ENCODE measurements at places on chromosomes 1 and 21.

- no peak for DNase-seq
These were observed 113.9 kb downstream of the MATN1 start for GRCh38 chr1:30609336-30609998.

DNA sequence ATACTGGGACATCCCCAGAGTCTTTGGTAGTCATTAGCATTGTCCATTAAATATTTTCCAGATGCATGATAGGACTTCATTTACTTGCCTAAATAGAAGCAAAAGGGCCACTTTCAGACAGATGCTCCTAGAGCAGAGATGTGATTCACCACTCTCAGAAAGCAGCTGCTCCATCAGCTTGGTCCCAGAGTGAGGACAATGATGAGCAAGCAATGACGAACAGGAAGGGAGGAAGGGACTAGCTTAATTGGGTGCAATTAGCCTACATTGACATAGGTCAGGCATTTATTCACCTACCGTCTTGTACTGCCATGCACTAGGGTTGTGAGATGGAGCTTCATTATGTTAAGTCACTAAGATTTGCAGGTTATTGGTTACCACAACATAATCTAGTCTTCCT is 85.1 kb upstream of the PLXNA2 start:
- DNase-seq: no peak

GRCh38 chr1:207863893-207864535 is 46.9 kb downstream of the CD34 start:
- DNase-seq: no peak

- no peak for DNase-seq
These were observed 10.5 kb downstream of the NCMAP start for GRCh38 chr1:24566236-24566867.

DNA sequence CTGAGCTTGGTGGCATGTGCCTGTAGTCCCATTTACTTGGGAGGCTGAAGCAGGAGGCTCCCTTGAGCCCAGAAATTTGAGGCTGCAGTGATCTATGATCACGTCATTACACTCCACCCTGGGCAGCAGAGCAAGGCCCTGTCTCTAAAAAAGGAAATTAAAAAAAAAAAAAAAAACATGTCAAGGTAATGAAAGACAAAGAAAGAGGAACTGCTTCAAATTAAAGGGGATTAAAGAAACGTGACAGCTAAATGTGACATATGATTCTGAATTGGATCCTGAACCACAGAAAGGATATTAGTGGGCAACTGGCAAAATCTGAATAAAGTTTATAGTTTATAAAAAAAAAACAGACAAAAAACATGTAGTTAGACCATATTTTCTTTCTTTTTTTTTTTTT is 3.8 kb upstream of the C2CD4D start:
- DNase-seq: no peak

GRCh38 chr21:42460391-42461184 is 35.4 kb downstream of the RSPH1 start:
- DNase-seq: no peak

DNA sequence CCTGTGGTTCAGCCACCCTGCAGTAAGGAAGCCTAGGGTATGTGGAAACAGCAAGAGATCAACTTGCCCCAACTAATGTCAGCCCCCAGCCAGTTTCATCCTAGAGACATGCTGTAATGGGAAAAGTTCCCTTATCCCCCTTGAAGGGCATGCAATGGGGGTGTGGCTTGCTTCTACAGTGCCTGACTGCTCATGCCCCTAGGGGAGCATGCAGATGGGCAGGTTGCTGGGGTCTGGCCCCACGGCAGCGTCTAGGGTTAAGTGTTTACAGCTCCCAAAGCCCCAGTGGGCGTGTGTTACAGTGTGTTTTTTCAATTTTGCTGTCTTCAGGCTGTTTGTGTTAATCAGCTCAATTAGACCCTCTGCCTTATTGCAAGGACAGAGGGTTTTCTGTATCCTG is 1105.9 kb downstream of the AMY1C start:
- no peak for DNase-seq

- no peak for DNase-seq
These were observed 13.4 kb downstream of the FCRL4 start for GRCh38 chr1:157584503-157584902.

GRCh38 chr1:58620259-58620658 is 43.2 kb upstream of the TACSTD2 start:
- DNase-seq: no peak

GRCh38 chr1:5351366-5351765 is 640.9 kb downstream of the NPHP4 start:
- DNase-seq: no peak

- DNase-seq: no peak
These were observed 75.6 kb upstream of the KAZN start for GRCh38 chr1:14522926-14523241.

- DNase-seq: no peak
These were observed 13.9 kb upstream of the OLIG1 start for GRCh38 chr21:33055991-33056390.

DNA sequence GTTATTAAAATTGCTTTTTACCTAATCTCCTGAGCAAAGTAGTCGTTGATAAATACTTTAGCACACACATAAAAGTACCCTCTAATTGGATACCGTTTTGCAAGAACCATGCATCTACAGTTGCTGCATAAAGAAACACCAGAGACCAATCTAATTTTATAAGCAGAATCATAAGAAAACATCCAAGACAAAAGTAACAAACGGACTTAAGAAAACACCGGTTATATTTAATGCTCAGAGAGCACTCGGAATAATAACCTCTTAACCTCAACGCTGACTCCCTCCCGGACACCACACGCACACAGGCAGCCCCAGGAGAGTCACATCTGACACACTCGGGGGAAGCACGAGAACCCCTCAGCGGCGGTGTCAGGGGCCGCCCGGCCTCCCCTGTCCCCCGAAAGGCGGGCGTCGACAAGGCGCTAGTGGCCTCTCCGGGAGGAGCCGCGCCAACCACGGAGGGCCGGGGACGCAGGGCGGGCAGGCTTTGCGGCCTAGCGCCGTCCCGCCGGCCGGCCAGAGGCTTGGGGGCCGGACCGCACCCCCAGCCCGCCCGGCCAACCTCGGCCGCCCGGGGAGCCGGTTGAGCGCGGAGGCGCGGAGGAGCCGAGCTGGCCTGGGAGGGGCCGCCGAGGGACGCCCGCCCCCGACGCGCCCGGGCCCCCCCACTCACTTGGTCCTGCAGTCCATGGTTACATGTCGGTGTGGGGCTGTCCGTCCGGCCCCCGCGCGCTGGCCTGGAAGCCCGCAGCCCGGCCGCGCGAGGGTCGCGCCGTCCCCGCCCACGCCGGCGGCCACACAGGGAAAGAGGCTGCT is 606 bp downstream of the DENND1B start:
- DNase-seq: peak; percentile 30

- DNase-seq: no peak
These were observed 48.4 kb downstream of the B3GALNT2 start for GRCh38 chr1:235455823-235456222.

GRCh38 chr1:160827418-160827817 is 31.4 kb downstream of the LY9 start:
- DNase-seq: no peak

- DNase-seq: no peak
These were observed 320.7 kb downstream of the AJAP1 start for GRCh38 chr1:4974981-4975685.

DNA sequence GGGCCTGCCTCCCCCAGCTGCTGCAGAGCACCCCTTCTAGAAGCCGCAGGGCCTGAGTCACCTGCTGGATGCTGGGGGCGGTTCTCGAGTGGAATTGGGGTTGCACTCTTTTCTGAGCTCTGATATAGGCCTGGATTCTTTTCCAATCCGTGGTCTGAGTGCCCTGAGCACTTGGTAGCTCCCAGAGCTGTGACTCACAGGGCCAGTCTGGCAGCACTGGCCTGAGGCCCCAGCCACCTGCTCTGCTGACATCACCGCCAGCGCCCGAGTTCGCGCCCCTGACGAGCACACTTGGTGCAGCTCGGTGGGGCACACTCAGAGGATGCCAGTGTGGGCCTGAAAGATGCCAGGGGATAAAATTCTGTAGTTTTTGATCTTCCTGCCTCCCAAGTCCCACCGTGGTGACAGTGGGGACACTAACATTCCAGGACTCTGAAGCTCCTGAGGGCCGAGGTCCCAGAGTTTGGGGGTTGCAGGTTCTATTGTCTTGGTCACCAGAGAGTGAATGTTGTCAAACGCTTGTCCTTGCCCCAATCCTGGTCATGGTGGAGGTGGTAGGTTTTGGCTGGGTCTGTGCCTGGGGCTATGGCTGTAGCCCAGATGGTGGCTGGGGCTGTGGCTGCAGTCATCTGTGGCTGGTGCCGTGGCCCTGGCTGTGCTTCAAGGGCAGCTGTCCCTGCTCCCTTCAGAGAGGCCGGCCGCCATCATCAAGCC is 74.6 kb downstream of the OBSCN start:
- no peak for DNase-seq

- no peak for DNase-seq
These were observed 67.0 kb upstream of the LRRC53 start for GRCh38 chr1:74579425-74579824.

DNA sequence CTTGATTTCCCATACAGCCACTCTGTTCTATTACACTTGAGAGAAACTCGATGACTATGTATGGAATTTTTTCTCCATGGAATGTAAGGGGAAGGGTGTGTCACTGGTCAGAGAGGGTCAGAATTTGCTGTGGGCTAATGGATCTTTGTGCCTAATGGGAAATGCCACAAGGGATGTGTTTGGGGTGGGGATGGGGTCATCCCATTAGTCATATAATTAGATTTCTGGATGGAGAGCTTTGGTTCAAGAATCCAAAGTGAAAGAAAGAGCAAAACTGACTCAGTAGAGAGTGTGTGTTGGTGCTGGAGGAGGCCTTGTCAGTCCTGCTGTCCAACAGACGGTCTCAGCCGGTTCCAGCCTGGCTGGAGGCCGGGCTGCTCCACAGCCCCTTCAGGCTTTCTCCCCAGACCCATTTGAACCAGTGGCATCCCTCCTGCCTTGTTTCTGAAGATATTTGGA is 86.4 kb downstream of the LAMC2 start:
- DNase-seq: no peak

- DNase-seq: no peak
These were observed 4.4 kb upstream of the ACTRT2 start for GRCh38 chr1:3016641-3017439.

- DNase-seq: no peak
These were observed 5.4 kb downstream of the MECR start for GRCh38 chr1:29225361-29225760.

DNA sequence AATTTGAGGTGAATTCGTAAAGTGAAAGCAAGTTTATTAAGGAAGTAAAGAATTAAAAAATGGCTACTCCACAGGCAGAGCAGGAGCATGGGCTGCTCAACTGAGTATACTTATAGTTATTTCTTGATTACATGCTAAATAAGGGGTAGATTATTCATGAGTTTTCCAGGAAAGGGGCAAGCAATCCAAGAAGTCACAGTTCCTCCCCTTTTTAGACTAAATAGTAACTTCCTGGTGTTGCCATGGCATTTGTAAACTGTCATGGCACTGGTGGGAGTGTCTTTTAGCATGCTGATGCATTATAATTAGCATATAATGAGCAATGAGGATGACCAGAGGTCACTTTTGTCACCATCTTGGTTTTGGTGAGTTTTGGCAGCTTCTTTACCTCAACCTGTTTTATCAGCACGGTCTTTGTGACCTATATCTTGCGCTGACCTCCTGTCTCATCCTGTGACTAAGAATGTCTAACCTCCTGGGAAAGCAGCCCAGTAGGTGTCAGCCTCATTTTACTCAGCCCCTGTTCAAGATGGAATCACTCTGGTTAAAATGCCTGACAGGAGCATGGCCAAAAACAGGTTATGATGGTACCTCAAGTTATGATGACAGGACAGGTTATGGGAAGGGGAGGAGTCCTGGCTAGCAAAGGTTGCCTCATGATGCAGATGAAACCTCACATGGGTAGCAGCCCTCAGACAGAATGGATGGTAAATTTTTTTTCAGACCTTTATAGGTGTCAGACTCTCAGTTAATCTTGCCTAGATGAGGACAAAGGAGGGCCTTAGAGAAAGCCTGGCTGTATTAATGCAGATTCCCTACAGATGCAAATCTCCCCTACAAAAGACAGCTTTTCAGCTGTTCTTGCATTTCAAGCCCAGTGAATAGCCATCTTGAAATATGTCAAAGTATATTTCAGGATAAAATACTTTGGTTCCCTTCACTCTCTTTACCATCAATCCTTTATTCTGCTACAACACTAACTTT is 49.7 kb downstream of the SIPA1L2 start:
- DNase-seq: no peak

- no peak for DNase-seq
These were observed 178.8 kb downstream of the NRIP1 start for GRCh38 chr21:14886001-14886400.

GRCh38 chr1:206713070-206713469 is 28.4 kb downstream of the MAPKAPK2 start:
- no peak for DNase-seq

DNA sequence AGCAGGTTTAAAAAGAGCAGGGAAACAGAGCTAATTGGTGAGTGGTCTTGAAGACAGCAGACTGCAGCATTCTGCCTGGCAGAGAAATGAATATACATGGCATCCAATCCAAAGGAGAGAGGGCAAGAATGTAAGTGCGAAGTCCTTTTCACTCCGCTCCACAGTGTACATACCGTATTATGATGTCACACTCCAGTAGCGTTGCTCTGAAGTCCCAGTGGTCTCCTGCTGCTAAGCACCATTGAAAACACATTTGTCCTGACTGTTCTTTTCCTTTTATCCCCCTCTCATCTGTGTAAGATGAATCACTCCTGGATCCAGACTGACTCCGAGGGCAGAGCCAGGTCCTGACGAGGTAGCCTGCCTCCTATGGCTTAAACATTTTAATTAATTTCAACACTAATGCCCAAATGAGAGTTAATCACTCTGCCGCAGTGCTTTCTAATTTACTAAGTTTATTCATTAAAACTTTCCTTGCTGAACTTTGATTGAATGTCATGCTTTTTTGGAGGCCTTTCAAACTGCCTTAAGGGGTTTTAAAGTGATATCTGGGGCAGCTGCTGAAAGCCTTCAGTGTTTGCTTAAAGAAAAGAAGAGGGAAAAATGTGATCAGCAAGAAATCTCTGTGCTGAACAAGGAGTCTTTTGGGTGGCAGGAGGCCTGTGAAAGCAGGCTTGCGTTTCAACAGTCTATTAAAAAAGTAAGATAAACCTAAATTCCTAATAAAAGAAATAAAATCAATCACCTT is 227.2 kb downstream of the ATG4C start:
- DNase-seq: no peak
